ENCODE measurements at places on chromosomes 5 and 9. TPM values are rescaled to one million over a fixed set of nuclear protein-coding genes. Genes with fewer than 3 reads are reported as not detected.

Gene RPL7A
- 1,420 TPM for total RNA-seq

Gene ECSCR
- 7.9 TPM for total RNA-seq

DNA sequence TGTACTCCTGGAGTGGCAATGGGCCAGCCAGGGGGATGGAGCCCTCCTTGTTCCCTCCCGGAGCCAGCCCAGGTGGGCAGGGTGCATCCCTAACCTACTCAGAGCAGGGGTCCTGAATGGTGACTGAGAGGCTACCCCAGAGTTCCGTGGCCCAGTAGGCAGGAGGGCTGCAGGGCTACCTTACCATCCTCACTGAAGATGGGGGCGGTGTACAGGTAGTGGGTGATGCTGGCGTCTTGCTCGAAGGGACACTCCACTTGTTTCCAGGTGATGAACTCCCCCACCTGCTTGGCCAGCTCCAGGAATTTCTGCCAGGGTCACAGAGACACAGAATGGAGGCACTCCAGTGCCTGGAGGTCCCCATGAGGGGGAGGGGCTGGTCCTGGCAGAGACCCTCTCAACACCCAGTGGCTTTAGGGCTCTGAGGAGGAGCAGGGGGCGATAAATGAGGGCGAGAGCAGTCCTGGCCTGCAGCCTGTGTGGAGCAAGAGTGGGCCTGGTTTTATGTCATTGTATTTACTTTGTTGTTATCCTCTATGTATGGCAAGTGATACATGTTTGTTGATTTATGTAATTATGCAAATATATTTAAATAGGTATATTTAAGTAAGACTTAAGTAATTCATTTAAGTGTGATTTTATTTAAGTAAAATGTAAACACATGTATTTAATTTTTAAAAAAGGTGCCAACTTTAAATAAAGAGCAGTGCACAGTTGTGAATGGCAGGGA is 39.9 kb upstream of the RNF130 start:
- no peak for DNase-seq

GRCh38 chr5:132381614-132382013 is 12.1 kb downstream of the SLC22A5 start:
- no peak for DNase-seq

DNA sequence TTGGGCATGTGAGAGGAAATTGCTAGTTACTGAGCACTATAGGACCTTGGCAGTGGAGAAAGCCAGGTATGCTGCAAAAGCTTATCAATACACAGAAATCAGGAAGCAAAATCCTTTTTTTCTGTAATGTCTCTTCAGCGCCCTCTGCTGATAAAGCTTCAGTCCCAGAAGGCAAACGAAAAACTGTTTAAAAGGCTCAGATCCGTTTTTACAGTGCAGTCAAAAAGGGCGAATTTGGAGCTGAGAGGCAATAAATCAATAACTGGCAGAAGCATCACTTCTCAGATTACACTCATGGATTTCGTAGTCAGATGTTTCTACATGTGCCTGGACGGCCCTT is 1.1 kb upstream of the MAN2A1 start:
- DNase-seq: no peak

All from mucosa of descending colon (tissue), 3 donors.